ENCODE measurements at places on chromosomes 11 and 22.
A peak's percentile ranks its signal among the peaks of the same experiment; 100 is the strongest.

GRCh38 chr11:58578635-58579191 lies at the start of gene ZFP91:
TSS of gene ZFP91 (plus strand) at chr11:58579063. CDS start at chr11:58579282, 219 bp downstream.
- peak; percentile 95 for DNase-seq

DNA sequence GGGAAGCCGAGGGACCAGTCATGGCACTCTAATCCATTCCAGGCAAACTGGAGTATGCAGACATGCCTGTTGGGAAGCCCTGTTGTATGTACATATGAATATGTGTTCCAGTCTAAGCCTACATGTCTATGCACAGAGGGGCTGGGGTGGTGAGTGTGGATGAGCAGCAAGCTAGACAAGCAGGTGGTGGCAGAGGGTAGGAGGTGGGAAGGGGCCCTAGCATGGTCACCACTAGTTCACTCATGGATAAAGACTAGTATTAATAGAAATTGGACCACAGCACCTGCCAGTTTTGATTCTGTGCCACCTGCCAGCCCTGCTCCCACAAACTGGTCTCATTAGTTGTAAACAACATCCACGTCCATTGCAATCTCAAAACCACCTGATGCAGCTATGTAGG lies 1.5 kb downstream of the THRSP start:
- no peak for DNase-seq

DNA sequence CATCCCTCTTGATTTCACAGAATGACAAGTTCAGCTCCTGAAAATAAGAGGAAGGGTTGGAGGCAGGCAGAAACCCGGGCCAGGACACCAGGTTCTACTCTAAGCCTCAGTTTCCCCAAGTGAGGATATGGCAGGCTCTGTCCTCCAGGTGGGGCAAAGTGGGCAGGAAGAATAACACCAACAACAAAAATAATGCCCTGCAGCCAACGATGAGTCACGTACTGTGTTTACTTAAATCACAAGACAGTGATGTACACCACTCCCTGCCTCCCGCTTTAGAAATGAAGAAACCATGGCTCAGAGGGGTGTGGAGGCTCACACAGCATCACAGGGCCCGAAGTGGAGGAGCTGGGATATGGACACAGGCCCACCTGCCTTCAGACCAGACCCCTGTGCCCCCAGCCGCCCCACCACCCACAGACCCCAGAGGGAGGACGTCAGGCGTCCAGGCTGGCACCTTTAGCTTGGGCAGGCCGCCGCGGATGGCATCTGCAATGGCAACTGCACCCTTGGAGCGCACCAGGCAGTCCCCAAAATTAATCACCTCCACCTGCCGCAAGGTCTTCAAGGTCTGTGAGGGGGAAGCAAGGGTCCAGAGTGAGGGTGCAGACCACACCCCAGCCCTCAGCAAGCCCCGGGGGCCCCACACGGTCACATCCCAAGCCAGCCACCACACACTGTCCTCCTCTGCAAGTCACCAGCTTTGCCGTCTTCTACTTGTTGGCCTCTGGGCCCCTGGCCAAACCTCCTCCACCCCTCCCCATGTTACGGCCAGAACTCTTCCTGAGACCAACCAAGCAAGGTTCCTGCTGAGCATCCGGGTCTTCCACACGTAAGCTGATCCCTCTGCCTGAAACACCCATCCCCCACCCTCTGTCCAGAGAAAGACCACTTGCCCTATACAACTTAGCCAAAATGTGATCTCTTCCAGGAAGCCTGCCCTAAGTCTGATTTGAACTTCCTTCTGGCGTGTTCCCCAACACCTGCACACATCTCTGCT lies 15.8 kb upstream of the CHADL start:
- no peak for DNase-seq

GRCh38 chr11:120601536-120601935 lies 90.0 kb downstream of the GRIK4 start:
- no peak for DNase-seq

DNA sequence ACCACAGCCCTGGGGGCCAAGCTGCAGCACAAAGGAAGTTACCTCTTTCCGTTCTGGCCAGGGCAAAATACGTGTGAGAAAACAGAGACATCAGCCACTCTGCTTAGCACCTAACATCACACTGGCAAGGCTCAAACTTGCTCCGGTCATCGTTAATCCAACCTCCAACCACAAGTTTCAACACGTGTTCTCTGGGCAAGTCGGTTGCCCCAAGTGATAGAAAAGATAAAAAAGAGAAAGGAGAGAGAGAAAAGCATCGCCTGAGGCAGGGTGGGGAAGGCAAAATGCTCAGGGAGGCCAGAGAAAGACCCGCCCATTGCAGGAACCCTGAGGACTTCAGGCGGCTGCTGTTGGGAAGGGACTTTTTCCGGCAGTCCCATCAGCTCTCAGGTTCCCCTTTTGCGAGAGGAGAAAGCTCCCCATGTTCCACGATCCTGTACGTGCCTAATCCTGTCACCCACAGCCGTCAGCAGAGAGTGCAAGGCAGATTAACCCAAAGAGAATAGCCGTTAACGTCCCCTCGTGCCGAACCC lies 18.5 kb upstream of the B4GALNT4 start:
- no peak for DNase-seq

DNA sequence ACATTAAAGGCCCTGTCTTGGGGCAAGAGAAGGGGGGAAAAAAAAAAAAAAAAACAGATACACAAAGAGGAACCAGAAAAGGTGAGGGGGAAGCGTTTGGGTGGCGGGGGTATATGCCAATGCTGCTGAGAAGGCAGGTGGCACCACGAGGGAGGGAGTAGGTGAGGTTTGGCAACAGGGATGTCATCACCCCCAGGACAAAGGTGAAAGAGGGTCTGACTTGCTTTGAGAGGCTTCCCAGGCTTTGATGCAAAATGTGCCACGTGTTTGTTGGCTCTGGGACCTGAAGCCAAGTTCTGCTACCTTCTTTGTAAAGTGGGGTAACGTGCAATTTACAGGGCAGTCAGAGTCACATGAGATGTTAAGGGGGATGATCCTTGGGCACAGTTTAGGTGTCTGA lies 4.1 kb downstream of the YPEL1 start:
- DNase-seq, result no peak

DNA sequence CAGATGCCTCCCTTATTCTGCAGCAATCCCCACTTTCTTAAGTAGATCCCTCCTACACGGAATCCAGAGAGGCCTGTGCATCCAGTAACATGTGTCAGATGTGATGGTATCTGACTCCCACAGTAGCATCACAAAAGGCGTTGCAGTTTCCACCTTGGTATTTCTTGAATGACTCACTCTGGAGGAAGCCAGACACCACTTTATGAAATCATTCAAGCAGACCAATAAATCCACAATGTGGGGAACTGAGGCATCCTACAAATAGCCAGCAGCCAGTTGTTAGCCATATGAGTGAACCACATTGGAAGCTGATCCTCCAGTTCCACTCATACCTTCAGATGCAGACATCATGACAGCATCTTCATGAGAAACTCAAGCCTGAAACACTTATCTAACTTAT lies 798.1 kb downstream of the OPCML start:
- DNase-seq, result no peak

DNA sequence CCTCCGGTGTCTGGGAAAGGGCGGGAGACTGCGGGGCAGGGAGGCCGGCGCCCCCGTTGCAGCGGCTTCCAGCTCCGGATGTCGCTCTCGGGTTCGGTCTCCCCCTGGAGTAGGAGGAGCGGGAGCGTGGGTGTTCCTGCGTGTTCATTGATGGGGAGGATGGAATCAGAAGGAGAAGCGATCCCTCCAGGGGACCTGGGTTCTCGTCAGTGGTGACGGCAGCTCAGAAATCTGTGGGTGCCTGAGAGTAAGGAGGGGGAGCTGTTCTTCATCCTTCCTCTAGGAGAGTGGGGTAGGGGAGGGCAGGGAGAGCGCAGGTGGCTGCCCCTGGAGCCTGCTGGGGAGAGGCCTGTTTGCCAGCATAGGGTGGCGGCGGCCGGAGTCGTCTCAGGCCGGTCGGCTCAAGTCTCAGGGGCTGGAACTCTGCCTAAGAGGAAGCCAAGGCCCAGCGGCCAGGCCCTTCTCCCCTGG lies 1.1 kb downstream of the UBASH3B start:
- DNase-seq, result no peak

GRCh38 chr11:123261345-123262106 lies 66.5 kb upstream of the CLMP start:
- DNase-seq, result peak; percentile 50

- no peak for DNase-seq
Observed at GRCh38 chr22:19174106-19175025, 4.2 kb downstream of the SLC25A1 start.

GRCh38 chr11:126163074-126163700 lies 48.3 kb downstream of the RPUSD4 start:
- no peak for DNase-seq

DNA sequence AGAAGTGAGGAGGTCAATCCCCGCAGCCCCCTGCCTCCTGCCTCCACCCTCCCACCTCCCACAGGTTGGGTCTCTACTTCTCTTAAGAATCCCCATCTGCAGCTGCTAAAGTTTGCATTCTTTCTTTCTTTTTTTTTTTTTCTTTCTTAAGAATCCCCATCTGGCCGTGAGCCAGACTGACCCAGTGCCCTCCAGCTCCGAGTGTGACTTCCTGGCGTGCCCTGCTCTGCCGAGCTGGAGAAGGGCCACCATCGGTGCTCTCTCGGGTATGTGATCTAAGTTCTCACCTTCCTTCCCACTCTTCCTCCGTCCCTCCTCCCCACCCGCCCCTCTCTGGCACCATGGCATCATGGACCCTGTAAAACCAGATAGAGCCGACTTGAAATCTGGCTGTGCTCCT lies 66.7 kb upstream of the LMO1 start:
- no peak for DNase-seq

DNA sequence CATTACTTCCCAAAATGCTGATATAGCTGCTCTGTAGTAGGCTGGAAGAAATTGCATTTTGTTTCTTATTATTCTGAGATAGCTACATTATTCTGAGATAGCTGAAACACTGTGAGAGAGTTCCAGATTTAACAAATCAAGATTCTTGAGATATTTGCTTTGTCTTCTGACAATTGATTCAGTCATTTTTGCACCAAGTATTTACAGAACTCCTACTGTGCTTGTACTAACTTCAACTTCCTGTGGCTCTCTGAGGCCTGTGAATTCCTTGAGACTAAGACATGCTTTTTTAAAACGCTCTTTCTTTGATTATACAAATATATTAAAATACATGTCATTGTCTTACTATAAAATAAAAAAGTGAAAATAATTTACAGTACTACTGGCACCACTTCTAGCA lies 52.7 kb downstream of the USP47 start:
- no peak for DNase-seq

DNA sequence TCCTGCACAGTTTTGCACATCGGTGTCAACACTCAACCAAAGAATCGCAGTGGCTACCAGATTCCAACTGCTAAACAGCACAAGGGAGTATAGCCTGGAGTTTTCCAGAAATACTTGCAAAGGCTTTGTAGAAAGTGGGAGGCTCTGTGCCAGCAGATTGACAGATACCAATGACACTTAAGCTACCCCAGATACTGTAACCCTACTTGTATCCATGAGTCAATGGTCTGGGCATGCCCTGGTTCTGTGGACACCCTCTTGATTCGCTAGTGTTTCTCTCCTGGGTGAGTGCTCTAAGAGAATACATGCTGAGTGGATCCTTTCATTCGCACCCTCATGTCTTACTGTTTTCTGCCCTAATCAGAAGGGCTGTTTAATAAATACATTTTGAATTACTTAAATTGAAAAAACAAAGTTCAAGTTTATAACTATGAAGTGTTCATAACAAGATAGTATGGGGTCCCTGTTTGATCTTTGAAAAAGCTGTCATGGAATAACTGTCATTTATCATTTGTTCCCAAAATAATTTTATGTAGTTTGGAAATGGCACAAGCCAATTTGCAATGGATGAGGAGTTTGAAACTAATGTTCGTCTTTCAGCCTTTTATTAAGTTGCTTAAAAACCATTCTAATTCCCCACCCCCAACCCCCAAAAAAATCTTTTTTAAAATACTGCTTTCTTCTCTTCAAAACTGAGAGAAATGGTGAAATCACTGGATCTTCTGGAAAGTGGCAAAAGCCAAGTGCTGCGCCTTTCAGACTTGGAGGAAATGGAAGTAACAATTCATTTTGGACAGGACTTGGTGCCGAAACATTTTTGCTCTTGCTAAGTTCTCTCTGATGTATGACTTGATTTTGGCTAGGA lies 600.5 kb upstream of the TENM4 start:
- DNase-seq, result no peak

- DNase-seq, result no peak
Observed at GRCh38 chr11:34978236-34979191, 62.1 kb downstream of the PDHX start.

GRCh38 chr22:26937213-26937612 lies 279.8 kb downstream of the MIAT start:
- no peak for DNase-seq

- DNase-seq, result no peak
Observed at GRCh38 chr11:63814383-63814736, 1.1 kb downstream of the SPINDOC start.

DNA sequence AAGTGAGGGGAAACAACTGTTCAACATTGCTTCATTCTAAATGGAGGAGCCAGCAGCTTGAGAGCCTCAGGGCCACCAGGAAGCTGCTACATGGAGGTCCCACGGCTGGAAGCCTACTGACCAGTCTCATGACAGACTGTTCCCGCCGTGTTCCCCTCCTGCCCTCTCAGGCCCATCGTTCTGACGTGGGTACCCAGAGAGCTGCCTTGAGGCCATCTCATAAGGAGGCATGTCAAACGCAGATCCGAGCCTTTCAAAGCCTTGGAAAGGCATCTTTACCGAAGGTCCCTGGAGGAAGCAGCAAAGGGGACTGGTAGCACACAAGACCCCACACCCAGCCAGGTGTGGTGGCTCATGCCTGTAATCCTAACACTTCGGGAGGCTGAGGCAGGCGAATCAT lies 8.3 kb upstream of the ARHGEF17 start:
- DNase-seq, result no peak

GRCh38 chr22:50169774-50170341 lies 673 bp upstream of the PANX2 start:
- no peak for DNase-seq

GRCh38 chr22:44543362-44543761 lies 45.3 kb upstream of the RTL6 start:
- DNase-seq, result no peak

DNA sequence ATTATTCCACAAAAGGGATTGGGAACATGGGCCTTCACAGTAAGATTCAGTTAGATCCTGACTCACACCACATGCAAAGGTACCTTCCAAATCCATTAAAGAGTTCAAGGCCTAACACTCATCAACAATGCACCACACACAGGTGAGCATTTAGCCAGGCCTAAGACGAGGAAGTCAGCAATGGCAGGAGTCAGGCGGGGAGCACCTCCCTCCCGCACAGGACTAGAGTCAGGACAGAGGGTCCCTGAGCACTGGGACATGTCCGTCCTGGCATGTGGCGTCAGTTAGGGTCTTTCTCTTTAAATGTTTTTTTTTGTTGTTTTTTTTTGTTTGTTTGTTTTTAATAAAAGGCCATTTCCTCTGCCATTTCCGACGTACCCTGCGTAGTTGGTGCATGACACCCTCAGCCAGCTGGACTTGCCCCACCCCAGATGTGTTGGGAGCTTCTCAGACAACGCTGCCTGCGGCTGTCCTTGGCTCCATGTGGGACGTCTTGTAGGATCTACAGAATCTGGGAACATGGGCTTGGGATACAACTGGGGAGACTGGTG lies 1458.6 kb downstream of the BRD1 start:
- no peak for DNase-seq
